Posterior vena cava (tissue), 2 donors: ENCODE measurements at places on chromosomes 5 and 9. TPM values are rescaled to one million over a fixed set of nuclear protein-coding genes. Genes with fewer than 3 reads are reported as not detected.

DNA sequence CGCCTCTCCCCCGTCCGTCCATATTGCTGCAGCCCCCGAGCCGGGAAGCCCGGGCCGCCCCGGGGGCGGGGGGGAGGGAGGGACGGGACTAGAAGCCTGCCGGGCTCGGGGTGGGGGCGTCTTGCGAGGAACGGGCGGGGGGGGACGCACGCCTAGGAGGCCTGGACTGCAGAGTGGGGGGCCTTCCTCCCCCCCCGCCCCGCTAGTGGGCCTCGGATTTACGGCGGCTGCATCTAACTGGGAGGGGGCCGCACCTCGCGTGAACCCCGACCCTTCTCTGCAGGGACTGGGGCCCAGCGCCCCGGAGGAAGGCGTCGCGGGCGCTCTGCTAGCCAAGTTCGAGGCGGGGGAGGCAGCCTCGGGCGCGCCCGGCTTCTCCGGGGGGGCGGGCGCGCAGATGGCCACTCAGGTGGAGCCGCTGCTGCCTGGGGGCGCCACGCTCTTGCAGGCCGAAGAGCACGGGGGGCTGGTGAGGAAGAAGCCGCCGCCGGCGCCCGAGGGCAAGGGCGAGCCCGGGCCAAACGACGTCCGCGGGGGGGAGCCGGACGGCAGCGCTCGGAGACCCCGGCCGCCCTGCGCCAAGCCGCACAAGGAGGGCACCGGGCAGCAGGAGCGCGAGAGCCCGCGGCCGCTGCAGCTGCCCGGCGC lies at the start of gene LARP1:
Gene LARP1 (plus strand): TSS at position 17 of the 648 bp plus-strand sequence. CDS start 381 bp downstream, at position 398.
- peak; percentile 85 for DNase-seq

DNA sequence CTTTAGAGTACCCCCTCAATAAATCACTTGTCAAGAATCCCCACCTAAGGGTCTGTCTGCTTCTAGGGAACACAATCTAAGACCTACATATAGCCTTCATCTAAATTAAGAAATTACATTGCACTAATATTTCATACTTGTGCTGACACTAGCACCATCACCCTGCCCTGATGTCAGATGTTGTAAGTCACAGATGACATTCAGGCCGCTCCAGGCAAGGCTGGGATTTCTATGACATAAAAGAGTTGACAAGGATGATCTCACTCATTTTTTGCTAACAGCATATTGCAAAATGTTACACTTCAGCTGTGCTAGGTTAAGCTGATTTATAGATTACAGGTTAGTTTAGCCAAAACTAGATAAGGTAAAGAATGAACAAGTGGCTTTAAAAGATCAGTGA lies 372.5 kb upstream of the GRIA1 start:
- DNase-seq = no peak

DNA sequence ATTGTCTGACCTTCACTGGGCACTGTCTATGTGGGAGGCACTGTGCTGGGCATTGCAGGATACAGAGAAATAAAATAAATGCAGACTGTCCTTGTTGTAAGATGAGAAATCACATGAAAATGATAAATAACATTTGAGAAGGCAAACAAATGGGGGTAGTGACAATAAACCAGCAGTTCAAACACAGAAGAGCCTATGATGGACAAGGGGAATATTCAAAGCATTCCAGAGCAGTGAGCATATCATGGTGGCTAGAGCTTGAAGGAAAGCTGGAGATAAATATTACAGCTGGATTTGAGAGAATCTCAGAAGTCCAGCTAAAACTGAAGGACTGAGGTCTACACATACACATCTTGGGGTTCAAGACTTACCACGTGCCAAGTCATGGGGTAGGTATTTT lies 209.9 kb downstream of the ASTN2 start:
- DNase-seq = no peak

The SLC46A2 gene
- total RNA-seq = 0.19 TPM

DNA sequence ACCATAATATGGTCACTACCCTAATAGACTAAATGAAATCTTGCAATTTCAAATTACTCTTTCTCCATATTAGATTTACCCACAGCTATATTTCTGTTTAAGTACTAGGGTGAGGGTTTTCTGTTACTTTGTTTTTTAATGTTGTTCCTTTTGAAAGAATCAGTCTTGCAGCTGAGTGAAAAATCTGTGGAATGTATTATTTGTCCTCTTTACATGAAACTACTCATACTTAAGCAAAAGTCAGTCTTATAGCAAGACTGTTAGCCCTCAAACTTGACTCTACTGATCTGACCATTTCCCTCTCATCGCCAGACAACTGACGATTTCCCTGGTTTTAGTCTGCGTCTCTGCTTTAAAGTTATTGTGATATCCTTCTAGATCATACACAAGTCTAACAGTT lies 84.0 kb downstream of the PIK3R1 start:
- DNase-seq = no peak

DNA sequence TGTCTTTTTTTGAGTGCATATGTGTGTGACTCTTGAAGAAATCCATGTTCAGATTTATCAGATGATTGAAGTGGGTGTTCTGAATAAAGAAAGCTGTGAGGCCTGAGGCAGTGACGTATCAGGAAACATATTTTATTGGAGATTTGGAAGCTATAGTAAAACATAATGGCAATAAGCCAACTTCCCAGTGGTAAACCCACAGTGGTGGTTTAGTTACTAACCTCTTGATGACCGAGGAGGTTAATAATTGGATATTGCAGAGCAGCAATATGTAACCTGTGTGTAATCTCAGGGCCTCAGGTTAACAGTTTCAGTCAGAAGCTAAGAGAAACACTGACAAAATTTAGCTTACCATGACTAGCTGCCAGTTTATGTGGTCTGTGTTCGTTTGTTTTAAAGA lies 6.9 kb downstream of the RGMB start:
- DNase-seq = no peak

DNA sequence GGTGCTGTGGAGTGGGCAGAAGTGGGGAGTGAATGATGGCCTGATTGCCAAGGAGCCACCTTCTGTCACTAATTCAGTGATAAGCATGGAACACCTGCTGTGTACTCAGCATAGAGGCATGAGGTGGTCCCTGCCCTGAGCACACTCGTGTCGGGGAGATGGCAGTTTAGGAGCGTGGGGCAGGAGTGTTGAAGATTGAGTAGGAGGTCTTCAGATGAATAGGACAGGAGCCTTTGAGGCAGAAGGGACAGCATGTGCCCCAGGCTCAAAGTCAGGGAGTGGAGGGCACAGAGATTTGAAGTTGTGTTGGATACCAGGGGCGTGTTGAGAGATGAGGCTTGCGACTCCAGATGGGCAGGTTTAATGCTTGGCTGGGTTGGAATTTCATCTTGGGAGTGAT lies 55.0 kb downstream of the ZNF618 start:
- no peak for DNase-seq

DNA sequence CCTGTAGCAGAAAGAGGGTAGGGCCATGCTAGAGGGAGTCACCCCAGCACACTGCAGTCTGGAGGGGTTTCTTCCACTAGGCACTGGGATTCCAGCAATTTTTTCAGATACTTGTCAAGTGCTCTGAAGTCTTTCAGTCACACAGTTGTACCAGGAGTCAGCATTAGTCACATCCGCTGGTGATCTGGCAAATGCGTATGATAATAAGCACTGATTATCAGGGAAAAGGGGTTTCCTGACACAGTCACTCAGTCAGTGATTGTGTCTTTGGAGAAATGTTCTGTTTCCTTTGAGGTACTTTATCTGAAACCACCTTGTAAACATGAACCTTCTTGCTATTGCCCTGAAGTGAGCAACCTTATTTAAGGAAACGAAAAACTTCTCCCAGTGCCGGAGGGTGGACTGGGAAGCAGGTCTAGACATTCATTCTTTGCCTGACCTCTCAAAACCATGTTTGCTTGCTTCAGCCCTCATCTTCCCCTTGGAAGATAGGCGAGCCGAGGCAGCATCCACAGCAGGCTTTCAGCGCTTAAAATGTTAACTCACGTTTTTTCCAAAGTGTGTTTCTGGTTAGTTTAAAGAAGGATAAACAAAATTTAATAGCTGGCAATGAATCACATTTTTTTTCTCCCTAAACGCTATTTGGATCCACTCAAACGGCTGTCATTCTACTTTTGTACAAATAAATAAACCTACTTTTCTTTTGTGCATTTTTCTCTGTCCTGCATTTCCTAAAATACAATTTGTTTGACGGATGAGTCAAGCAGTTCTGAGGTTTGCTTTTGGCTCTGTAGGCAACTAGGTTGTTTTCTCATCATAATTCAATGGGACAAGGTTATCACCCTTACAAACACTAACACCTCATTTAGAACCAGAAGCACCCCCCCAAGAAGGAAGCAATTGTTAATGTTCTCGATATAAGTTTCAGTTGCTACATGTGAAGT lies 77.7 kb downstream of the FOXD1 start:
- no peak for DNase-seq

DNA sequence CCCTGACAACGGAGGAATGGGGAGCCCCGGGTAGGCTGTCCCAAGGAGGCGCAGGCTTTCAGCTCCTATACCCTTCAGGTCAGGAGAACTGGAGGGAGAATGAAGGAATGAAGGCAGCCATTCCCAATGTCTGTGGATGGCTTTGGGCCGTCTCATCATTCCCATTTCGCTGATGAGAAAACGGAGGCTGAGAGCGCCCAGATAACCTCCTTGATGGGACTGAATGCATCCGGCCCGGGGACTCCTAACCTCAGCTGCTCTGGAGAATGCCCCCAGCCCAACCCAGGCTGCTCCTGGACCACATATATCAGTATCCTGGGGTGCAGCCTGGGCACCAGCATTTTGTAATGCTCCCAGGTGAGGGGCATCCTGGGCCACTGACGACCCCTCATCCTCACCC lies 52.6 kb upstream of the RNU6ATAC start:
- peak; percentile 62 for DNase-seq

- no peak for DNase-seq
These were observed 354.1 kb upstream of the SLC30A5 start for GRCh38 chr5:68739752-68740151.

The BAAT gene
- 0.09 TPM for total RNA-seq

GRCh38 chr9:118786877-118787276 lies 582.4 kb downstream of the BRINP1 start:
- no peak for DNase-seq

DNA sequence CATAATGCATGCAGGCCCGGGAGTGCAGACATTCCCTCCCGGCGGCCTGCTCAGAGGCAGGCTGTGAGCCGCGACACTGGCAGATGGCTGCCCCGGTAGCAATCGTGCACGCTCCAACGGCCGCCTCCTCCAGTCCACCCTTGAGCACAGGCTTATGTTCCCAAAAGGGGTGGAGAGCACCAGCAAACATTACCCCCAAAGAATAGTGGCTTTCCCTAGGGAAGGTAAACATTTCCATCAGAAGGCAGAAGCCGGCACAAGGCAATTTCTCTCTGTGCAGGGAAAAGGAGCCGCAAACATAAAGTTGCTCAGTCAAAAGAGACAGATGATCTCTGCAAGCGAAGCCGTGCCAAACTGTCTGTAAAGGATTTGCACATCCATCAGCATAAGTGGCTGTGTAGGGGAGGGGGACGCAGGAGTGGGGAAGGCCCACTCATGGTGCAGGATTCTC lies 92.5 kb downstream of the SIL1 start:
- DNase-seq = no peak

GRCh38 chr5:160152901-160153300 lies 33.7 kb upstream of the PWWP2A start:
- DNase-seq = no peak

The PCDHA1 gene
- total RNA-seq = not detected

DNA sequence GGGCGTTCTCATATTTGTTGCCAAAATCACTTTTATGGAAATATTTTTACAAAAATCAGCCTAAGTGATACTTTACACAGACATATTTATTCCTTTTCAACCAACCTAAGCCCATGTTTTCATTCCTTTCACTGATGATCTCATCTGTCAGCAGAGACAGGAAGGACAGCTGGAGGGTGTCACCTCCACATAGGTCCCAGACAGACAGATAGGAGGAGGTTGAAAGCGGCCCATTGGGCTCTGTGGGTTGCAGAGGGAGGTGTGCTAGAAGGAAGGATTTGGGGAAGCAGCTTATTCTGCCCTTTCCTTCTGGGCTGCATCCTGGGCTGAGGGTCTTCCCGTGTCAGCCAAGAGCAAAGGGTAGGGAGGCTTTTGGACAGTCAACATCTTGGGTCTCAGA lies 26.0 kb upstream of the SEMA4D start:
- no peak for DNase-seq

- DNase-seq = no peak
These were observed 17.7 kb downstream of the CAVIN4 start for GRCh38 chr9:100595391-100596199.
